ENCODE measurements at places on chromosomes 5 and 9.

- DNase-seq: no peak
Measured at GRCh38 chr9:134994926-134995791, 77.4 kb upstream of the FCN1 start.

DNA sequence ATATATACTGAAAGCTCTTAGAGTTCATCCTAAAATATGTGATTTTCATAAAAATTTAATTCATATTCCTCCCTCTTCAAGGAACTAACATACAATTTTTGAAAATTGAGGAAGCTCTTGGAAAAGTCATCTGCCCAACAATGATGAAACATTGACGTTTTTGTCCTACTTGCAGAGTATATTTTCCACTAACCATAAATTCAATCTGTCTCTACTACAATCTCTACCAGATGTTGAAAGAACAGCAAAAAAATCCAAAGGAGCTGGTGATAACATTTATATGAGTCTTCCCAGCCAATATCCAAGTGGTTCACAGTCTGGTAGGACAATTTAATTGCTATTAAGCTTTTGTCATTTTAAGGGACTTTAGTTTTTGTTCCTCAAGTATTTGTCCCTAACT lies 81.1 kb upstream of the NR3C1 start:
- DNase-seq: no peak

GRCh38 chr5:95842854-95843544 lies 20.5 kb upstream of the GLRX start:
- DNase-seq: no peak

DNA sequence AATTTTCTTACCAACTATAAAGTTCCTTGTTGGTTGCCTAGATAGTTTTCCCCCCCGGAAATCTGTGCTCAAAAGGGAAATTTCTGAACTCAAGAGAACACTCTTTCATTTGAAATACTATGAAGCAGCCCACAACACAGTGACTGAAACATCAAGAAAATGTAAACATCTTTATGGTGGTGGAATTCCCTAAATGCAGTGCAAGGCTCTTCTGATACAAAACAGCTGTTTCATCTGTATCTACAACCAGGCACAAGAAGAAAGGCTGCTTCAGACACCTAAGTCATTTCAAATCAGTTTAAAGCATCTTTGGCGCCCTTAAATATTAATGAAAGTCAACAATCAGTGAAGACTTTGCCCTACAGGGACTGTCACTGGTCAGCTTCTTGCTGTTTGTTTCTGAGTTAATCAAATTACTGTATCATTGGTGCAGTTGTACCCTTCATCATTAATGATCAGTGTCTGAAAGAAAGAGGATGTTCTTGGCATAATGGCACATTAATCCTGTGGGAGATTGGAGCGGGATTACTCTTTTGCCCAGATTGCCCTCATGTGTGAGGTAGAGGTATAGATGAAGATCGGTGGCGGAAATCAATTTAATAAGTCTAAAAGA lies 947.0 kb downstream of the NR2F1-AS1 start:
- DNase-seq: no peak

DNA sequence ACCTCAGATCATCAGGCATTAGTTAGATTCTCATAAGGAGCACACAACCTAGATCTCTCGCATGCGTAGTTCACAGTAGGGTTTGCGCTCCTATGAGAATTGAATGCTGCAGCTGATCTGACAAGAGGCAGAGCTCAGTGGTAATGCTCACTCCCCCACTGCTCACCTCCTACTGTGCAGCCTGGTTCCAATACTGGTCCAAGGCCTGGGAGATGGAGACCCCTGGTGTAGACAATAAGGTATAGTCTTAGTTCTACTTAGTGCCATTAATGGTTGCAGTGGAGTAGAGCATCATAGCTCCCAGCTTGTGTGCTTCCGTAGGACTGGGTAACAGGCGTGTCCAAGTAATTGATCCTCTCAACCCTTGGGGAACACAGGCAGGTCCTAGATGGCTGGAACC lies 70.4 kb upstream of the ANKRD55 start:
- no peak for DNase-seq

- no peak for DNase-seq
Measured at GRCh38 chr5:92548346-92548745, 1032.7 kb downstream of the NR2F1-AS1 start.

DNA sequence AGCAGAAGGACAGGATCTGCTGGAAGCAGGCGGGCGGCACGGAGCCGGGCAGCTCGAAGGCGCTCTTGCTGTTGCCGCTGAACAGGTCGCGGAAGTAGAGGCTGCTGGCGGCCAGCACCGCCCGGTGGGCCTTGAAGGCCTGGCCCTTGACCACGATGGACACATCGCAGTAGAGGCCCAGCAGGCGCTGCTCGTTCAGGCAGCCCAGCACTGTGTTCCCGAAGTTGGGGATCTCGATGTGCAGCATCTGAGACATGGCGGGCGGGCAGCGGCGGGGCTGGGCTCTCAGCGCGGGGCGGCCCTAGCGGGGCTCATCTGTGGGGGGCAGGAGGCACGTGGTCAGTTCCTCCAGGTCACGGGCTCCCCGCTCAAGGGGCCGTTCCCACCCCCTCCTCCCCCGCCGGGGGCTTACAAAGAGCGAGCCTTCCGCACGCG lies 44.8 kb downstream of the NACC2 start:
- DNase-seq: no peak

DNA sequence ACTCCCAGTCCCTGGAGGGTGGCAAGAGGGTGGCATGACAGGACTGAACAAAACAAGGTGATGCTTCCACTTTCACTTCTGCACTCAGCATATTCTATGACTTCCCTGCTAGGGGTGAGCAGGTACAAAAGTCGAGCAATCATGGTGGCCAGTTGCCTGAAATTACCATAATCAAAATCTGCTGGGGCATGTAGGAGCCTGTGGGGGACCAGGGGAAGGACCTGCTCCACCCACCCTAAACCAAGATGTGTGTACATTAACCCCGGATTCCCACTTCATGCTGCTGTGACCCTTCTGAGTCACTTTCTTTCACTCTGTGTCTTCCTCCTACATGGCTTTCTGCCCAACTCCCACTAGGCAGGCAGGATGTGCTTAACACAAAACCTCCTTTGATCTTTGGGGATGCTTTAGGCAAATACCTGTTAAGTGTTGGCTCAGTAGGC lies 73.3 kb upstream of the PHF24 start:
- no peak for DNase-seq

DNA sequence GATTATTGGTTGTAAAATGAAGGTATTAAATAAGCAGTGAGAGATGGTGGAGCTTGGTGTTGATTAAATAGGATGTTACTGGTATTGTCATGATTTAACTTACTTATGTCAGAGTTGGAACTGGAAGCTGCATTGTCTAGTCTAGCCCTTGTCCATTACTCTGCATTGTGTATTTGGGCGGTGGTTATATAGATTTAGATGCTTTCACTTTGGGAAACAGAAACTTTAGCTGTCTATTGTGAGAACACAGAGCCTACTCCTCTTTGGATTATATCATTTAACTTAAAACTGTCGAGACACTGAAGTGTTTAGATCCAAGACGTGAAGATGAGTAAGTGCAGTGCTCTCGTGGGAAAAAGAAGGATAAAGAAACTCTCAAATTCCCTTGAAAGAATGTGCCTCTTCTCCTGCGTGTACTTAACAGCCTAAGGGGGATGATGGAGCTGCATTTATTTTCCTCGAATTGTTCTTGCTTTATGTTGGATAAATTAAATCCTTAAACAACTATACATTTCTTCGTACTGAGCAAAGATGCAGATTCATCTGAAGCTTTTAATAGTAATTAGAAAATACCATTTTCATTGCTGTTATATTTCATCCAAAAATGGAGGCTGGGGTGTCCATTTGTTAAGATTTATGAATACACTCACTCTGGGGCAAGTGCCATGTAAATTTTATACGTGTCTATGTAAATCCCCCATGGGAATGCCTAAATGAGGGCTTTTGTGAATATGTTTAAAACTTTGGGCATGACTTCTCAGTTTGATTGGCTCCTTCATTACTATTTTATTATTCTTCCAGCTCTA lies 21.6 kb downstream of the FBXL7 start:
- no peak for DNase-seq

DNA sequence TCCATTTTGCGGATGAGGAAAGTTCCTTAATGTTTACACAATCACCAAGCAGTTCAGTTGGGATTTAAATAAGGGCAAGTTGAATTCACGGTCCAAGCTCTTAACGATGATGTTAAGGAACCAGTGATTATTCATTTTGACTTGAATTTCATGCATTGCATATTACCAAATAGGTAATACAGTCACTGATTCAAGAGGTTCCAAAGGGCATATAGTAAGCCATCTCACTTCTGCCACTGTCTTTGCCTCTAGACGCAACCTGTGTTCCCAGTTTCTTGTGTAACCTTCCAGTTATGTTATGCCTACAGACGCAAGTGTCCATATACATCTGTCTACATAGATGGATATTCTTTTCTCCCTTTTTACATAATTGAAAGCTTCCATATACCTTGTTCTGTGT lies 39.9 kb upstream of the EPB41L4B start:
- no peak for DNase-seq

- peak; percentile 18 for DNase-seq
Measured at GRCh38 chr5:10701567-10702039, 59.4 kb downstream of the DAP start.

DNA sequence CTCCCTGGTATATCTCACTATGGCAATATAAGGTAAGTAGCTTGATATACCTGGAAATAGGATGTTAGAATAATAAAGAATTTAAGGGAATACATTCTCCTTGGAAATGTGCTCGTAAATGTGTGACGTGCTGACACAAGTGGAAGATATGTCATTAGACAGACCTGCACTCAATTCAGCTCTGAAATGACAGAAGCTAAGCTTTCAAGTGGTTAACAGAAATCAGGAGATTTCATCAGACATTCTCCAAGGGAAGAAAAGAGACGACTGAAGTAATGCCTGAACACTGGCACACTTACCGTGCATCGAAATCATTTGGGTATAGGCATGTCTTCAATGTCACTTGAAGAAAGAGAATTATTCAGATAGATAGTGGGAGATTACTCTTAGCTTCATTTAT lies 933.3 kb upstream of the CTNND2 start:
- no peak for DNase-seq

DNA sequence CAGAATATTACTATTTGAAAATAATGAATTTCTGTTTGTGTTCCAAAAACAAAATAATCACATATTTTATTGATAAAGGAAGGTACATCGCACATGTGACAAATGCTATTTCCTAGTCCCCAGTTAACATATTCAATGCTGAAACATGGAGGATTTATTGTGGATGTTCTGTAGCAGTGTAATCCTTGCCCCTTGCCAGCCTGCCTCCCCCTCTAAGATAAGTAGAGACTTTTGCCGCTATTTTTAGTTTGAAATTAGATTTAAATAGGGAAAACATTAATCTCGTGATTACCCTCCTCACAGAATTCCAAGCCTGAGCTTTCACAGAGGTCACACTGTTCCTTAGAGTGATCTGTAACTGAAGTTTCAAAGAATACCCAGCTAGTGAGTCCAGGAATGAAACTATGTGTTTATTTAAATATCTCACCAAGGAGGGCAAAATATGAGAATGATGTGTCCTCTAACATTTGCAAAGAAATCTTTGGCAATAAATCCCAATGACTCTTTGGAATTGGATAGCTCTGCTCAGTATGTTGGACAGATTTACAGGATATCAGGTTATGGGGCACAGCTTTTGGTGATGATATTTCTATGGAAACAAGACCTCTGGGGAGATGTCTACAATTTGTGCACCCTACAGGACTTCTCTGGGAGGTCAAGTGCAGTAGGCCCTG lies 17.3 kb downstream of the CTXN3 start:
- DNase-seq: no peak

DNA sequence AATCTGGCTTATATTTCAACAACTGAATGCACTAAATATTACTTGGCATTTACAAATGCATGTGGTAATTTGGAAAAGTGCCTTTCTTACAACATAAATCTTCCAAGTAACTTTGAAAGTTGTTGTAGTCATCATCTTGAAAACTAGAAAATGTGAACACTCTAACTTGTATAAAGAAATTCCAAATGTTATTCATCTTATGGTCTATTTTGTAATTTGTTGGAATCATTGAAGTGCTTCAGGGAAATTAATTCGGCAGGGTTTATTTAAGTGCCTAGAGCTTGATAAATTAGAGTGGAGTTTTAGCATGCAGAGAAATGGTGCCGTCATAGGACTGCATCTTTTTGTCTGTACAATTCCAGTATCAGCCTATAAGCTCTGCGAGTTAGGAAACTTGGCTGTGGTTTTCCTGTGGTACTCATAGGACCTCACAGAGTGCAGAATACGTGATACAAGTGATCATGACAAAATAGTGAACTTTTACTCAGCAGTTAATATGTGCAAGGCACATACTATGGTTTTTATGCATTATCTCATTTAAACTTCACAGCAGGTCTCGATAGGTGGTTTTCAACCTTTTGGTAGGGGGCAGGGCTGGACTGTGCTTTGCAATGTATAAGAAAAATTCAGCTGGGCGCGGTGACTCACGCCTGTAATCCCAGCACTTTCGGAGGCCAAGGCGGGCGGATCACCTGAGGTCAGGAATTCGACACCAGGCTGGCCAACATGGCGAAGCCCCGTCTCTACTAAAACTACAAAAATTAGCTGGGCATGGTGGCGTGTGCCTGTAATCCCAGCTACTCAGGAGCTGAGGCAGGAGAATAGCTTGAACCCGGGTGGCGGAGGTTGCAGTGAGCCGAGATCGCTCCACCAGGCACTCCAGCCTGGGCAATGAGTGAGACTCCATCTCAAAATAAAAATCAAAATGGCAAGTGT lies 79.6 kb downstream of the RAI14 start:
- no peak for DNase-seq

- DNase-seq: no peak
Measured at GRCh38 chr9:131657037-131657377, 82.9 kb downstream of the RAPGEF1 start.

DNA sequence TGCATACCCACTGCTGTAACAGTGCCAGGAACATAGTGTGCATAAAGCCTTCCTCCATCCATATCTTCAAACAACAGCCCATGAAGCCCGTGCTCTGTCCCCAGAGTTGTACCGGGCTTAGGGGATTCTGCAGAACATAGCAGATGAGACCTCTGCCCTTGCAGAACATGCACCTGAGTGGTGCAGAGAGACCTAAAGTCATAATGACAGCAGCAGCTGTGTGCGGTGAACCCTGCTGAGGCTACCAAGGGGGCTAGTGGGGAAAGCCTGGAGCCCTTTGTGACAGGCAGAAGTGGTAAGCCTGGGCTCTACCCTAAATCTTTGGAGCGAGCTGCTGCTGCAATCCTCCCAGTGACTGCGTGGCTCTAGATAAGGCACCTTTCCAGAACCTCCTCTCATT lies 32.2 kb upstream of the BRD3 start:
- DNase-seq: no peak

DNA sequence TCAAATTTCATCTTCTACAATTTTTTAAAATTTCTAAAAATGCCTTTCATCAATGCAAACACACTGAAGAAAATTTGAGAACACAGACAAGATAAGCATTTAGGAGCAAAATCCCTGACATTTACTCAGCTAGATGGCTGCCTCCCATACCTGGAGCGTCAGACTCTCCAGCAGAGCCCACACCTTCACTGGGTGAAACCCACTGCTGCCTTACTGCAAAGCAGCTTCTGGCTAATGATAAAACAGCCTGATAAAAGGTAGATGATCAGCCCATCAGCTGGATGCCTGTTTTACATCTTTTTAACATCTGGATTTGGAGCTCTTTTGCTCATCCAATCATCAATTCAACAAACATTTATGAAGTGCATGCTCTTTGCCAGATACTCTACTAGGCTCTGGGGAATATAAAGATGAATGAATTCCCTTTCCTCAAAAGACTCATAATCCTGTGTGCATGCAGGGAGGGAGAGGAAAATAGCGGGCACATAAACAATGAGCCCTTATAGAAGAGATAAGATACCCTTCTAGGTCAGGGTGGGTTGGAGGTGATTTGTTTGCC lies 271.2 kb downstream of the SAXO1 start:
- DNase-seq: no peak

Measured in NCI-H748 treated with DMSO at 0.1 percent for 48 hours (cell line).